ENCODE measurements at places on chromosomes 5 and 9.

- no peak for DNase-seq
Measured at GRCh38 chr9:88458716-88459465, 70.6 kb downstream of the SPIN1 start.

DNA sequence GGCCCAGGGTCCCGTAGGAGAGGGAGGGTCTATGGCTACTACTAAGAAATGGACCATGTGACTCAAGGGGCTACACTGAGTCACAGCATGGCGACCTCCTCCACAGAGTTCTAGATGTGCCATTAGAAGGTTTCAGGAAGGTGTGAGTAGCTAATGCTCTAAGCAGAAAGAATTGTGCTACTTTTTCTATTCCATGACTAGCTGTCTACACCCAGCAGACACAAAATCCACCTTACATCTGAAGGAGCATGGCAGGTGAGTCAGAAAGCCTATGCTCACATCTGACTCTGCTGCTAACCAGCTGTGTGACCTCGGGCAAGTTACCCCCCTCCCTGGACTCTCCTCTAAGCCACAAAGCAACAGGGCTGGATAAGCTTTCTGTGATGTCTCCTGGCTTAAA is 14.4 kb upstream of the MEIKIN start:
- DNase-seq, result no peak

DNA sequence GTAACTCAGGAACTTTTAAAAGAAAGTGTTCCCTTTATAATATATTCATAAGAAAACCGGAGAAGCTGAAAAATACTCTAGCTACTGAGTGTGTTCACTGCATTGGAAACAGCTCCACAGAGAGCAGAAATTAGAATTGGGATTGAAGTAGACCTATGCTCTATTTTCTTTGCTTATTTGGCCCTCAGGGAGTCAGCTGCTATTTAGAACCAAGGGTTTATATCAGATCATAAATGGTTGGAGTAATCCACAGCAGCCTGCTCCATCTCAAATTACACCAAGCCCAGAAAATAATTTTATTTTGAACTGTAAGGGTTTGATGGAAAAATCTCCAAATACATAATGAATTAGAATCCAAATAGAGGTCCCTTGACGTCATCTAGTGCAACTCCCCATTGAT is 202.6 kb downstream of the ADAMTSL1 start:
- DNase-seq, result no peak

DNA sequence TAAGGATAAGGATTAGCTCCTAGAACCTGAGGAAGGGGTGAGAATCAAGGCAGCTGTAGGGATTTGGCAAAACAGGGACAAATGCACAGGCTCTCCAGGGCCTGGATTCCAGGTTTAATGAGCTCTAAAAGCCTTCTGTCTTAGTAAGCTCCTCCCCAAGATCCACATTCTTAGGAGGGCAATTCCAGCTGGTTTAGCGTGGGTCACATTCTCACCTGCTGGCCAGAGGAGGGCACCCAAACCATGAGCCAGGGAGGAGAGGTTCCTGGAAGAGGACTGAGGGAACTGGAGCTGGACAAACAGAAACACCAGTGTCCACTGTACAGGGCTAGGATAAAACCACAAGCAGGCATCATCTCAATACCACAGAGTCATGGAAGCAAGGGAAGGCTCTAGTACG is 480.0 kb downstream of the CCDC171 start:
- DNase-seq, result no peak

DNA sequence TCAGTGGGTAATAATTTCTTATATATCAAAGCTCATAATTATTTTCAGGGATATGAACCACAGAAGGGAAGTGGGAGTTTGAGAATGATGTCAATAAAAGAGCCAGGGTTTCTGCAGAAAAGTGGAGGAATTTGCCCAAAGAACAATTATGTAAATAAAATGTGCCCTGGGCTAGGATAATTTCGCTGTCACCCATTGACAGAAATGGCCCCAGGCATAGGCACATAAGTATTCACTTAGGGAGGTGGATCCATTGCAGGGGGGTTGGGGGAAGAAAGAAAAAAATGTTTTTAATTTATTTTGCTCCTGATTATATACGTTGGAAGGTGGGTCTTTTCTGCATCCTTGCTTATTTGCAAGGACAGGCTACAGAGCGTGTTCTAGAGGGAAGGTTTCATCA is 135.1 kb upstream of the IRX2 start:
- DNase-seq, result no peak

DNA sequence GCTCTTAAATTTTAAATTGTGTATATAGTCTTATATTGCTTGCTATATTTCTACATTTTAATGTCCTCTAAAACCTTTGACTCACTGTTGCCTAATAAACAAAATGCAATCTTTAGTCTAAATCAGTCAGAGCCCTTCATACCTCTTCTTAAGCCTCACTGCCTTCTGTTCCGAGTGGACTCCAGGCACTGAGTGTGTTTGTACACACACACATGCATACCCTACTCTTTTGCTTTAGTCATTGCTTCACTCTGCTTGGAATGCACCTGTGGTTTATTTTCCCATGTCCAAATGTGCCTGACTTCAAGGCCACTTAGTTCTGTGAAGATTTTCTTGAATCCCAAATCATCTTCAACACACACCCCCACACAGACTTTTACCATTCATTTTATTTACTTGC is 60.9 kb downstream of the SLC12A2 start:
- no peak for DNase-seq

GRCh38 chr5:80623999-80624398 is 30.5 kb upstream of the MSH3 start:
- no peak for DNase-seq

DNA sequence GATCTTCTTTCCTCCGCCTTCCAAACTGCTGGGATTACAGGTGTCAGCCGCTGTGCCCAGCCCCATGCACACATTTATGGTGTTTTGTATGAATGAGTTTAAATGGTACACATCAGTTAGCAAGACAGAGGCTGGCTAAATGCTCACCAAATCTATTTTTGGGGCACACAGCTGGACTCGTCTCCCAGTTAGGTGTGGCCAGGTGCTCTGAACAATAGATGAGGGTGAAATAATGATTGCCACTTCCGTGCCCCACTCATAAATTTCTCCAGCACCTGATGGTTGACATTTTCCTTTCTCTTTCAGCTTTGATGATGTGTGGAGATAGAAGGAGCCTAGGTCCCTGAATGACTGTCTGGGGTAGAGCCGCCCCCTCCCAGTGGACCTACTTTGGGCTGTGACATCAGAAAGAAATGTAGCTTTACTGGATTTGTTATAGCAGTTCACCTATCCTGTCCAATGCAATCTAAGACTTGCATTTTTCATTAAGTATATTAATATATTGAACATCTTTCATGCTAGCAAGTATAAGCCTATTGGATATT is 8.6 kb upstream of the RAPGEF1 start:
- no peak for DNase-seq

GRCh38 chr5:77305956-77306355 is 95.5 kb downstream of the PDE8B start:
- no peak for DNase-seq

DNA sequence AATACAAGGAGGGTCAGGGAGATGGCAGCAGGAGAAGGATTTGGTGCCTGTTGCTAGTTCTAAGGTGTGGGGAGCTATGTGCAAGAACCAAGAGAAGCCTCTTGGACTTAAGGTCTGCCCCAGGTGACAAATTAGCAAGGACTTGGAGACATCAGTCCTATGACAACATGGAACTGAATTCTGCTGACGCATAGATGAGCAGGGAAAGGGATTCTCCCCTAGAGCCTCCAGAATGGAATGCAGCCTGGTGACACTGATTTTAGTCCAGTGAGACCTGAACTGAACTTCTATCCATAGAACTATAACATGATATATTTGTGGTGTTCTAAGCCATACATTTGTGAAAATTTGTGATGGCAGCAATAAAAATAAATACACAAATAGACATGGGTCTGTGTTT is 215.6 kb downstream of the ESM1 start:
- DNase-seq, result no peak

GRCh38 chr5:139799359-139799758 is 3.8 kb downstream of the PSD2 start:
- no peak for DNase-seq

GRCh38 chr5:150764530-150764929 is 5.7 kb upstream of the DCTN4 start:
- no peak for DNase-seq

GRCh38 chr9:114445616-114446015 is 57.8 kb upstream of the AKNA start:
- DNase-seq, result no peak

- no peak for DNase-seq
Measured at GRCh38 chr5:6328173-6328572, 50.2 kb downstream of the MED10 start.

GRCh38 chr9:4762886-4763541 is 22.0 kb upstream of the AK3 start:
- no peak for DNase-seq

- DNase-seq, result no peak
Measured at GRCh38 chr5:10607023-10607665, 43.3 kb downstream of the ANKRD33B start.

DNA sequence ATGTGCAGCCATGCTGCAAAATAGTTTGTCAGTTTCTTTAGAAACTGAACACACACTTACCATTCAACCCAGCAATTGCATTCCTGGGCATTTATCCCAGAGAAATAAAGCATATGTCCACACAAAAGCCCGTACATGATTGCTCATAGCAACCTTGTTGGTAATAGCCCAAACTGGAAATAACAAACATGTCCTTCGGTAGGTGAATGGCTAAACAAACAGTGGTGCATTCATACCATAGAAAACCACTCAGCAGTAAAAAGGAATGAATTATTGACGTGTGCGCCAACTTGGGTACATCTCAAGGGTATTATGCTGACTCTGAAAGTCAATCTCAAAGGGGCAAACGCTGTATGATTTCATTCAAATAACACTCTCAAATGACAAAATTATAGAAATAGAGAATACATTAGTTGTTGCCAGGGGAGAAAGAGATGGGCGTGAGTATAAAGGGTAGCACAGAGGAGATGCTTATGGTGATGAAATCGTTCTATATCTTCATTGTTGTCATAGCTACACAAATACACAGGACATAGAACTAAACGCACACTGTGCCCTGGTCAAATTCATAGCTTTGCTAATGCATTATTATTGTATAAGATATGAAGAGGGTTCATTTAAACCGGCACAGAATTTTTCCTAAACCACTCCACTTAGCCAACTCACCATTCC is 58.2 kb downstream of the DRD1 start:
- DNase-seq, result no peak

- no peak for DNase-seq
Measured at GRCh38 chr9:125966959-125967711, 220.0 kb downstream of the PBX3 start.

GRCh38 chr9:127187231-127187956 is 65.0 kb upstream of the ANGPTL2 start:
- no peak for DNase-seq

All from T follicular helper cell (primary cell).